ENCODE measurements at places on chromosomes 7 and 10.

DNA sequence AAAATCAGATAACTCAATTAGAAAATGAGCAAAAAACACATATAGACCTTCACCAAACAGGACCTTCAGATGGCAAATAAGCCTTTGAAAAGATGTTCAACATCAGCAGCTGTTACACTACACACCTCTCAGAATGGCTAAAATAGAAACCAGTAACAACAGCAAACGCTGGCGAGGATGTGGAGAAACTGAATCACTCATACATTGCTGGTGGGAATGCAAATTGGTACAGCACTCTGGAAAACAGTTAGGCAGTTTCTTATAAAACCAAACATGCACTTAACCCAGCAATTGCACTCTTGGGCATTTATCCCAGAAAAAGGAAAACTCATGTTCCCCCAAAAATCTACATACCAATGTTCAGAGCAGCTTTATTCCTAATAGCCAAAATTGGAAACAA is 37.7 kb upstream of the SMARCD3 start:
- DNase-seq = no peak

DNA sequence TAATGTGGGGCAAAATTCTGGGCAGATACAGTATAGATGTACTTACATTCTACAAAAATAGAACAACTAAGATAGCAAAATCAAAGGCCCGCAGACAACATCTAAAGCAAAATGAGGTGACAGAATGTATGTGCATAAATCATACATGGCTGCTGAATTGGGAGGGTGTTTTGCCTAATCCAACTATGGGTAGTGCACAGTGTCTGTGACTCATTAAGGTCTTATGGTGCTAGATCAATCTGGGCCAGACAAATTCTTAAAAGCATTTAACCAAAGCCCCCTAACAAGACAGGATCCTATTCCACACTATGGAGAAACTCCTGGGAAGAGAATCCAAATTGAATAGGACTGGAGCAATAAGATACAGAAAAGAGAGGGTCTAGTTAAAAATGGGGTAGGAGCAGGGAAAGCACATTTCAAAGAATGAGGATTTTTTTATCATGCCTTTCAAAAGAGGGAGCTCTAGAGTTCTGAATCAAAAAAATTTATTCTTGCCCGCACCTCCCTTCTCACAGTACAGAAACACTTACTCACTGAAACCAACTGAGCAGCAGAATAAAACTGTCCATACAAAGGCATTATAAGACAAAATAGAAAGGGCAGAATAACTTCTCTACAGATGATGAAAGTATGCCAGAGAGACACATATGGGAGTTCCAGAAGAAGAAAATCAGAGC is 181.3 kb downstream of the RNLS start:
- DNase-seq = no peak

DNA sequence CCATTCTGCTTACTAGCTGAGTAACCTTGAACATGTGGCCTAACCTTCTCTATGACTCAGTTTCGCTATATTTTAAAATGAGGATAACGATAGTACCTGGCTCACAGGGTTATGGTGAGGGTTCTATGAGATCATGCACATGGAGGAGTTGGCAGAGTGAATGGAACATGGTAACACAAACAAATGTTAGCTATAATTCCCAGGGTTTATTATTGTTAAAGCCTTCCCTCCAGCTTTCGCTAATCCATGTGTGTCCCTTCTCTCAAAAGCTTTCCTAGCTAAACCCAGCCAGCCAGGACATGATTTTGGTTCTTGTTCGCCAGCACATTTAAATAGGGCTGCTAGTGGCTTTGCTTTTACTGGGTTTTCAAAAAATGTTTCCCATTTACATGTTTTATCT is 361.0 kb upstream of the NFE2L3 start:
- DNase-seq = no peak

GRCh38 chr7:142535123-142535779 is 214.0 kb upstream of the PRSS1 start:
- DNase-seq = no peak

GRCh38 chr7:141433698-141434097 is 117.5 kb upstream of the AGK start:
- no peak for DNase-seq

DNA sequence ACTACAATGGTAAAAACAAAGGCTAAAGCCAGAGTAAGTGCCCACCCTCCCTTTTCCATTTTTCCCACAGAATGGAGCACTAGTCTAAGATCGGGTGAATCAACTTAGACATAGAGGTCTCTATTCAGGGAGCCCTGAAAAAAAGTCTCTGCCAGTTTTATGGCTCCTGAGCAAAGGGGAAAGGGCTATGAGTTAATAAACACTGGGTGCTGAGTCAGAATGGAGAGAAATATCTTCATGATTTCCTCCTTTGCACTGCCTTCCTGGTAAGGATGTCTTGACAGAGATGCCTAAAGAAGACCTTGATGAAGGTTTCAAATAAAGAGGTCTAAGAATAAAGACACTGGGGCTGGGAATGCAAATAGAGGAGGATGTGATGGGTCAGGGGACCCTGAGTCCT is 607.4 kb upstream of the MBL2 start:
- no peak for DNase-seq

- DNase-seq = no peak
Measured at GRCh38 chr7:151312356-151312755, 29.3 kb upstream of the NUB1 start.
